ENCODE measurements at places on chromosomes 2 and 18.

DNA sequence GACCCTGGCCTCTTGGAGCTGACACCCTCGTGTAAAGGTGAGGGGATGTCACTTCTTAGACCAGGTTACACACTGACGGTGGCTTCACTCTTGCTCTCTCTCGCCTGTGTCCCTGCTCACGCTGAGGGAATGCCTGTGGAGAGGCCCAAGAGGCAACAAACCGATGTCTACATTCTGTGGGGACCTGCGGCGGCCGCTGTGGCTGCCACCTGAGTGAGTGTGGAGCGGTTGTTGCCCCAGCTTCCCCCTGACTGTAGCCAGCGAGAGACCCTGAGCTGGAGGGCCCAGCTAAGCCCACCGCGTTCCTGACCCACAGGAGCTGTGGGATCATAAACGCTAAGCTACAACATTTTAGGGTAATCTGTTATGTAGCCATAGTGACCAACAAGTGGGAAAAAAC, 55.7 kb upstream of the ASAP2 start:
- H3K36me3 ChIP-seq, result no peaks in the 10 kb centered on the region
- no peak overlapping the region for H3K27ac ChIP-seq
- no peak for DNase-seq
- no peaks in the 10 kb centered on the region for H3K4me1 ChIP-seq
- H3K4me3 ChIP-seq, result no peak overlapping the region

DNA sequence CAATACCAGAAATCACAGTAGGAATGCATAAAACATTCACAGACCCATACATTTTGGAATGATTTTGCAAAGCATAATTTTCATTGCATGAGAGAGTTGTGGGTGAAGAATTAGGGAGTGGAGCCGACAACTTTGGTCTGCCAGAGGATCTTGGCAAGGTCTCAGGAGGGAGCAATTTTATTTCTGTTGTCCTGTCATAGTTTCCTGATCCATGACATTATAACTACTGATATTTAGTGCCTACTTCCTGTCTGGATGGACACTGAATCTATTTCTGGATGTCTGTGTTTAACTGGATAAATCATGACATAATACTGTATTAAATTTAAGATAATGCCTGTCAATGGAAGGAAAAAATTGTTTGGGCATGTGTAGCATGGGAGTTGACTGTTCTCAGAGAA, 2.4 kb downstream of the ITGA4 start:
- peaks cover 66% of the 10 kb centered on the region for H3K4me1 ChIP-seq
- DNase-seq, result no peak
- H3K27ac ChIP-seq, result peak overlapping the region; percentile 90
- peak overlapping the region; percentile 88 for H3K4me3 ChIP-seq
- no peaks in the 10 kb centered on the region for H3K27me3 ChIP-seq

DNA sequence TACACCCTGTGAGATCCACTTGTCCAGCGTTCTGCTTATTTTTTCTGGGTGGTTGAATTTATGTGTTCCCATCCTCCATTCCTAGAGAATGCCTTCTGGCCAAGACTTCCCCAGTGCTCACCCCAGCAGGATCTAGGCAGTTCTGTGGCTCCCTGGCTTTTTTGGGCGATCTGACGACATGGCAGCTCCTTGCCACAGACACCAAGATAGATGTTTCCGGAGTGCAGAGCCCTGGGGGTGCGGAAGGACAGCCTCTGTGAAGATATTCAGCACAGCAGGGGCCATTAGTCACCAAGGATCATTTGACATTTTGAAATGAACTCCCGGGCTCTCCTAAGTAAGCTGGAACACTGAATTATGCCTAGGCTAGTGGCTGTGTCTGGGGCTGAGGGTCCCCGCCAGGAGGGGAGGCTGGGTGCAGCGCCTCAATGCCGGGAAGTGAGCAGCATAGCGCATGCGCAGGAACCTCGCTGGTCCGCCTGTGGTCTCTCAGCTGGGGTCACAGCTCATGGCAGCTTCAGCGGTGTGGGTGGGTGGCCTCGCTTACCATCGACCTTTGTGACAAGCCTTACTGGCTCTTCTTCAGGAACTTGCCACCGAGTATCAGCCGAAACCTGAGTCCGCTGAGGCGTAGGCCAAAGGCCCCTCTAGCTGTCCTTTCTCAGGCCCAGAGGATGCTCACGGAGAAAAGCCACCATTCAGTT, 60.3 kb downstream of the MEX3C start:
- H3K27ac ChIP-seq, result no peak overlapping the region
- peaks cover 7% of the 10 kb centered on the region for H3K4me1 ChIP-seq
- H3K36me3 ChIP-seq, result no peaks in the 10 kb centered on the region
- DNase-seq, result no peak
- no peak overlapping the region for H3K4me3 ChIP-seq
- H3K27me3 ChIP-seq, result no peaks in the 10 kb centered on the region

- no peak overlapping the region for H3K27ac ChIP-seq
- peak; percentile 62 for DNase-seq
- no peaks in the 10 kb centered on the region for H3K27me3 ChIP-seq
- no peak overlapping the region for H3K4me3 ChIP-seq
Observed at GRCh38 chr2:241354668-241355658, 1.1 kb upstream of the FARP2 start.

- no peaks in the 10 kb centered on the region for H3K27me3 ChIP-seq
- H3K27ac ChIP-seq, result no peak overlapping the region
- H3K4me1 ChIP-seq, result peaks cover 31% of the 10 kb centered on the region
- no peaks in the 10 kb centered on the region for H3K36me3 ChIP-seq
- H3K4me3 ChIP-seq, result no peak overlapping the region
Observed at GRCh38 chr18:48815581-48816324, 135.0 kb downstream of the SMAD7 start.

DNA sequence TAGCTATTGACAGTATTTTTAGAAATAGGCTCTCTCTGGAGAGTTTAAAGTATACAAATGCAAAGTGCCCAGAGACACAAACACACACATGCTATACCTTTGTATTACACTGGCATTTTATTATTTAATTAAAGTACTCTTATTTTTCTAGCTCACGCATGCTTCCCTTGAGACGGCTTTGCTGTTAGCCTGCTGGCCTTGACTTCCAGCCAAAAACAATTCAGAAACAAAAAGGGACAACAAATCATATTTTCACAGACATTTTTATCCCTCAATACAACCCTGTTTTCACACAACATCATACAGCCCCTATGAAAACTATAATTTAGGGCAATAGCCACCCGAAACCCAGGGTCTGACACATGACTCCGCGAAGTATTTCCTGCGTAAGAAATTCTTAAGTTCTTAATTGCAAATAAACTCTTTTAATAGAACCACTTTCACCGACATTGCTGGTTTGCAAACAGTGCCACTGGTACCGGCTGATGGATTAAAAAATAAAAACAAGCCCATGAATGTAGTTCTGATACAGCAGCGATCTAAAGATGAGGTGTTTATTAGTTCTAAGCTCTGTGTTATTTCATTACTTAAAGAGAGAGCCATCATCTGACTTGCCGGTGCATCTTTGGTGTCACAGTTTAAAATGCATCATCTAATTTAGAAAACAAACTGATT, 185.1 kb downstream of the TCF4 start:
- no peak overlapping the region for H3K4me3 ChIP-seq
- no peak overlapping the region for H3K27ac ChIP-seq
- peaks cover 8% of the 10 kb centered on the region for H3K4me1 ChIP-seq
- no peaks in the 10 kb centered on the region for H3K36me3 ChIP-seq
- DNase-seq, result no peak

GRCh38 chr2:143574069-143574468, 444.9 kb downstream of the ARHGAP15 start:
- no peaks in the 10 kb centered on the region for H3K4me1 ChIP-seq
- no peak overlapping the region for H3K27ac ChIP-seq
- no peak for DNase-seq
- no peaks in the 10 kb centered on the region for H3K27me3 ChIP-seq
- no peak overlapping the region for H3K4me3 ChIP-seq
- H3K36me3 ChIP-seq, result peaks cover 11% of the 10 kb centered on the region

DNA sequence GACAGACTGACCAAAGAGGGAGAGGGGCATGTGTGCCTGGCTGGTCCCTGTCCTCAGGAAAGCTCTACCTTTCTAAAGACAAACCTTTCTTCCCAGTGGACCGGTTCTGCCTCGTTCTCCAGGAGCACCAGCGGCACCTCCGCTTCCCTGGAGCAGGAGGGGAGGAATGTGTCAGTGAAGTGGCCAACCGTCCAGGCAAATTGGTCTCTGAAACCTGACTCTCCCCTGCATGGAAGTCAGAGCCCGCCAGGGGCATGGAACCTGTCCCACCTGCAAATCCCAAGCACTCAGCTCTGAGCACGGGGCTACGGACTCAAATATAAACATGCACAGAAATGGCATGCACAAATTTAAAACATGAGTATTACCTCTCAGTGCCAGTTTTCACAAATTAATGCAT, 62.9 kb downstream of the COL6A3 start:
- no peak for DNase-seq
- H3K27ac ChIP-seq, result no peak overlapping the region
- H3K36me3 ChIP-seq, result no peaks in the 10 kb centered on the region

DNA sequence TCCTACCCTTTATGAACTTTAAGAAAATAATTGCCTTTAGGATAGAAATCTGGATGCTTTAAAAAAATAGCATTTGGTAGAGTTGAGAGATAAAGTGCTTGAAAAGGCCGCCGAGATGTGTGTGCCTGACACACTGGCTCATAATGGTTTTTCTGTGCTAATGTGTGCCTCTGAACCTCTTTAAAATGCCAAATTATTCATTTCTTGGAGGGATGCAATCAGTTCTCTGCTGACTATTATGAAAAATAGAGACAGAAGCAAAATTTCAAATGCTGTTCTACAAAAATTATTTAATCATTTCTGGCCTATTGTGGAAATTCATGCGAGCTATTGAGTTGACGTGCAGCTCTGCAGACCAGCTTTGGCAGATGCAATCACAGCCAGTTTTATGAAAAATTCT, 18.0 kb upstream of the MBP start:
- H3K27me3 ChIP-seq, result no peaks in the 10 kb centered on the region
- no peak overlapping the region for H3K4me3 ChIP-seq
- H3K36me3 ChIP-seq, result no peaks in the 10 kb centered on the region
- no peak overlapping the region for H3K27ac ChIP-seq
- no peak for DNase-seq
- H3K4me1 ChIP-seq, result peaks cover 31% of the 10 kb centered on the region

DNA sequence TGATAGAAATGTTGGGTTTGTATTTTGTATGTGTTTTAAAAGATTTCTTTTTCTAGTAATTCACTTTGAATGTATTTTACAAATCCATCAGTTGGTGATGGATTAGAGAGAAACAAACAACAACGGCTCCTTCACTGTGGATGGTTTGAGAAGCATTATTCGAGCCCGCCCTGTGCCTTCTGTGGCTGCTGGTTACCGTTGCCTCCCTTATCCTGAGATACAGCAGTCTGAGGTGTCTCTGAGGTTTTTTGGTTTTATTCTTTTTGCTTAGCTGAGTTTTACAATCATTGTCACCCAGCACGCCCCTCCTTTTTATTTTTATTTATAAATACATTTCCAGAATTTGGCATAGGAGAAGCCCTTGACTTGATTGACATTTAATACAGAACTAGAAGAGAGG, 168.3 kb downstream of the BABAM2 start:
- peaks cover 26% of the 10 kb centered on the region for H3K4me1 ChIP-seq
- no peaks in the 10 kb centered on the region for H3K27me3 ChIP-seq
- H3K36me3 ChIP-seq, result peaks cover 24% of the 10 kb centered on the region
- DNase-seq, result no peak
- no peak overlapping the region for H3K4me3 ChIP-seq

GRCh38 chr18:68391801-68392200, 323.1 kb downstream of the TMX3 start:
- no peaks in the 10 kb centered on the region for H3K4me1 ChIP-seq
- DNase-seq, result no peak
- H3K27me3 ChIP-seq, result peaks cover 3% of the 10 kb centered on the region

Measured in activated naive CD8-positive, alpha-beta T cell treated with anti-CD3 and anti-CD28 coated beads for 36 hours (primary cell).